H54 (cell line): ENCODE measurements at places on chromosomes 7 and 10.
A peak's percentile ranks its signal among the peaks of the same experiment; 100 is the strongest.

DNA sequence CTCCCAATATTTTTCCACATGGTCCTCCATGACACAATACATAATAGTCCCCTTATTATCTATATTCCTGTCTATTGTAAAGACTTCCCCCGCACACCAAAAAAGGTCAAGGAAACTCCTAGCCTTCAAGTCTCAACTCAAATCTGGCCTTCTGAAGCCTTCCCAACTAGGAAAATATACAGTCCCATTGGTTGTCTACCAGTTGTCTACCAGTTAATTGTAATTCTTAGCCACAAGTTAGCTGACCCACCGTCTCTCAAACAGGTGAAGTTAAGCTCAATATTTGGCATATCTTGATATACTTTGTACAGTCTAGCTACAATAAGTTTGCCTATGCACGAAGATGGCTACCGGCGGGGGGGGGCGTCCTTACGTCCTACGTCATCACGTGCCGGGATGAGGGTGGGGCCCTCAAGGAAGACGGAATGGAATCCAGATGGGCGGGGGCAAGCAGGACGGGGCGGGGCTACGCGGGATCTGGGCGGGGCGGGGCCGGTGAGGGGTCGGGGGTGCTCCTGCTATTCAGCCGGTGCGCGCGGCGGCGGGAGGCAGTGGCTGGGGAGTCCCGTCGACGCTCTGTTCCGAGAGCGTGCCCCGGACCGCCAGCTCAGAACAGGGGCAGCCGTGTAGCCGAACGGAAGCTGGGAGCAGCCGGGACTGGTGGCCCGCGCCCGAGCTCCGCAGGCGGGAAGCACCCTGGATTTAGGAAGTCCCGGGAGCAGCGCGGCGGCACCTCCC, at the start of gene AHR:
AHR (plus strand) TSS at position 551 of the 738 bp plus-strand sequence. CDS start 613 bp downstream, outside the sequence.
- no peak for DNase-seq

- DNase-seq, result no peak
Observed at GRCh38 chr10:7315906-7316305, 94.9 kb downstream of the SFMBT2 start.

DNA sequence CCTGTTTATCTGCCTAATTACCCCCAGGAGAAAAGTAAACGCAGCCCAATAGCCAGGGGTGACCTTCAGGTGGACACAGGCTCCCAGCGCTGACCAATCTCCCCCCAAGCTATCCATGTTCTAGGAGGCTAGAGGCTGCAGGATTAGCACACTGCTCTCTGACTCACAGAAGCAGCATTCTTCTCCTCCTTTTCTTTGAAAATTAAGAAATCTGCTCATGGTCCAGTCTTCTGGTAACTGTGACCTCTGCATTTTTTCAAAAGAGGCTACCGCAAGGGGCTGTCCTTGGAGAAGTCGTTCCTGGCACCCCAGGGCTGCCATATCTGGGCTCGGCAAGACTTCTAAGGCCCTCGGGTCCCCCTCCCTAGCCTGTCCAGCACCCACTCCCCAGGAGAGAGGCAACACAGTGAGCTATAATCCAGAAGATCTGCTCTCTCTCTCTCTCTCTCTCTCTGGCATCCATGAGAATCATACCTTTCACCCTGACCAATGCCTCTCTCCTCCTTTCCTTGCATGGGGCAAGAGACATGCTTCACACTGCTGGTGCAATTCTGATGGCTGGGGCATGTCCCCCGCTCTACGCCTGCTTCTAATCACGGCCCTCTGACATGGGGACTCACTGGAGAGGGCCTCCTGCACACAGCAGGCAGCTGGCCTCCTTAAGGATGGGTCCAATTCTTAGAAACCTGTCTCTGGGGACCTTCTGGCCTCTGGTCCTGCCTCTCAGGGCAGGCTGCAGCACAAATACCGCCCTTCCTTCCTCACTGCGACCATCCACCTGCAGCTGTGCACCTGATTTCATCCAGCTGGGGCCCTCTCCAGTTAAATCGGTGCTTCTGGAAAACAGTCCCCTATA, 27.3 kb downstream of the ANXA11 start:
- no peak for DNase-seq

GRCh38 chr7:139748941-139749340, 28.9 kb downstream of the HIPK2 start:
- no peak for DNase-seq

GRCh38 chr7:1767524-1767923, 97.4 kb downstream of the ELFN1 start:
- DNase-seq, result no peak

DNA sequence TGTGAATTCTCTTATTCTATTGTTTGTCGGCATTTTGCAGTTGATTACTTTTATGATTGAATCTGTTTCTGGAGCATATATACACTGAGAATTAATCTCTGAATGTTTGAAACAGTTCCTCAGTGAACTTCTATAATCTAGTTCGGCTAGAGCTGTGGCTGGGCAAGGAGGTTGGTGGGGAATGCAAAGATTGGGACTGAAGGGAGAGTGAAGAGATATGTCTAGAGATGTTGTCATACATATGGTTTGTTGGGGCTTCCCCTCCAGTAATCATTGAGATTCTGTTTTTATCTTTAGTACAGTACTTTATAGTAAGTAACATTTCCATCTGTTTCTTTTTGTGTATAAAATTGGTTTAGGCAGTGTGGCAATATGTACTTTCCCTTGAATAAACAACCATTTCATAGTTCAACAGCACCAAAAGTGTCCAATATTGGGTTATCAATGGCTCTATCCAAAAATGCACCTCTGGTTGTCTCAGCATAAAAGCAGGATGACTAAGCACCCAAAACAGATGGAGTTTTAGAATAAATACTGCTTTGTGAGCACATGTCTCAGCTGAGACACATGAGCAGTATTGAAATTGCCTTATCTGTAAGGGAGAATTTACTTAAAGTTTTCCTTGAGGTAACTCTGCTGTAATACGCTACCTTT, 36.7 kb downstream of the WAC start:
- DNase-seq, result no peak

DNA sequence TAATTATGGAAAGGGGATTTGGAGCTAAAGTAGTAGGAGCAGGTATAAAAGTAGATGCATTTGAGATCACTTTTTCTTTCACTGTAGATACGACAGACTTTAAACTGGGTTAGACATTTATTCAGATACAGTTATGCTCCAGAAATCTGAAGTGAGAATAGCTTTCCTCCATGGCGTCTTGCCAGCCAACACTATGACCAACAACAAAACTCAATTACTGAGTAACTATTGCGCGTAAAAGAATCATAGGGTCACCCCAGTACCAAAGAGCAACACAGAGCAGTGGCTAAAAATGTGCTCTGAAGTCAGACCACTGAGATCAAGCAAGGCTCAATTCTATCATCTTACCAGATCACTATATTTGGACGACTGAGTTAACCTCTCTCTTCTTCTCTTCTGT, 262.5 kb upstream of the SORCS1 start:
- no peak for DNase-seq

- DNase-seq, result no peak
Observed at GRCh38 chr10:119395280-119396007, 147.1 kb downstream of the RGS10 start.

DNA sequence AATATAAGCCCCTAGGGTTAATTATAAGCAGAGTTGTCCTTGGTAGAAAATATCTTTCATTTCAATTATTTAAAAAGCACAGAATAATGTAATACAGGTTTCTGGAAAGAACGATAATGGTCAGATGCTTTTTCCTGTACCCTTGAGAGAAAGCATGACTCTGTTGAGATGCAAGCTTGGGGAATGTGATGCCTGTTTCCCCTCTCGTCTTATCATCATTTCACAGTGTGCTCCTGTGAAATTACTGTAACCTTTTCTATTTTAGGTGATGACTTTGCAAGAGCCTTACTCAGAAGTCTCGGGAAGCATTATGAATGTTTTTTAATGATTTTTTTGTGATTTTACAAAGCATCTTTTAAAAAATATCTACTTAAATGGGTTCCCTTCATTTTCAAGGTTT, 243.0 kb downstream of the POLR1F start:
- no peak for DNase-seq

GRCh38 chr10:122149561-122150505, 121.3 kb upstream of the BTBD16 start:
- DNase-seq, result no peak

DNA sequence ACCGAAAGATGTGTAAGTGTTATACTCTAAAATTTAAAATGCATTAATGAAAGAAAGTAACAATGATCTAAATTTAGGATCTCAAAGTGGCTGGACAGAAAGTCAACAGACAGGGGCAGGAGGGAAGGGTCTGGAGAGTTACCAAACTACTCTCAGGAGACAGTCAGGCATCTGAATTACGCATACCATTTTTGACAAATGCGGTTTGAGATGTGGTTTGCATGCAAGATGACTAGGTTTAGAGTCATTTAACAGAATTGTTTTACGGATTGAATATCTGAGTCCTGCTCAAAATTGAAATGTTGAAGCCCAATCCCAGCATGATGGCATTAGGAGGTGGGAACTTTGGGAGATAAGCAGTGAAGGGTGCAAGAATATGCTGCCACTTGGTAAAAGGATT, 314.1 kb downstream of the WDR11 start:
- DNase-seq, result no peak

DNA sequence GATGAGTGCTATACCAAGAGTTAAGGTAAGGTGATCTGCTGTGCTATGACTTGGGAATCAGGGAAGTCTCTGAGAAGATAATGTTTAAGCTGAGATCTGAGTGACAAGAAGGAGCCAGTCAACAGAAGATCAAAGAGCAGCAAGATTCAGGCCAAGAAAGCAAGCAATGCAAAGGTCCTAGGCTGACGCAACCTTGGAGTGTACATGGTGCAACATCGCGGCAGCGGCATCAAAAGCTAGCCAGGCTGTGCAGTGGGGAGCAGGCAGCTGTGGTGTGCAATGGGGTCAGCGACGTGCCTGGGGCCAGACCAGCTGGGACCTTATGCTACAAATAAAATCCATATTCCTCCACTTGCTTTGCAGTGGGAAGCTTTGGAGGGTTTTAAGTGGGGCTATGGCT, 324.1 kb downstream of the LRMDA start:
- DNase-seq, result no peak

- no peak for DNase-seq
Observed at GRCh38 chr10:1608851-1609647, 128.3 kb downstream of the ADARB2 start.

GRCh38 chr7:152131981-152132494, 106.6 kb downstream of the GALNT11 start:
- DNase-seq, result no peak

GRCh38 chr10:59674215-59674836, 35.3 kb downstream of the SLC16A9 start:
- peak; percentile 37 for DNase-seq

DNA sequence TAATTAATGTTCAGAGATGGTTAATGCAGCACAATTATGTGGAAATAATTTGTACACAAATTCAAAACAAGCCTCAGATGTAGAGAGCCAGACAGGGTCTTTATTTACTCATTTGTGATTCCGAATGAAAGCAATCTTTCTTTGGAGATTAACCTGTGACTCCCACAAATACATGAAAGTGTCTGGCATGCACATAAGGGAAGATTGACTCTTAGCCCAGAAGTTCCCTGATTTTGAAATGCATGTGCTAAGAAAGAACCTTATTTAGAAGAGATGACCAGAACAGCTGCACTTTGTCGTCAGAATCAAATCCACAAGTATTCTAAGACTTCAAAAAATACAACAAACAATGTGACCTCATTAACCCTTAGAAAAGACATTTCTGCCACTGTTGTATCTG, 45.1 kb downstream of the RNLS start:
- DNase-seq, result no peak

GRCh38 chr7:37495574-37496184, 47.0 kb upstream of the ELMO1 start:
- no peak for DNase-seq

DNA sequence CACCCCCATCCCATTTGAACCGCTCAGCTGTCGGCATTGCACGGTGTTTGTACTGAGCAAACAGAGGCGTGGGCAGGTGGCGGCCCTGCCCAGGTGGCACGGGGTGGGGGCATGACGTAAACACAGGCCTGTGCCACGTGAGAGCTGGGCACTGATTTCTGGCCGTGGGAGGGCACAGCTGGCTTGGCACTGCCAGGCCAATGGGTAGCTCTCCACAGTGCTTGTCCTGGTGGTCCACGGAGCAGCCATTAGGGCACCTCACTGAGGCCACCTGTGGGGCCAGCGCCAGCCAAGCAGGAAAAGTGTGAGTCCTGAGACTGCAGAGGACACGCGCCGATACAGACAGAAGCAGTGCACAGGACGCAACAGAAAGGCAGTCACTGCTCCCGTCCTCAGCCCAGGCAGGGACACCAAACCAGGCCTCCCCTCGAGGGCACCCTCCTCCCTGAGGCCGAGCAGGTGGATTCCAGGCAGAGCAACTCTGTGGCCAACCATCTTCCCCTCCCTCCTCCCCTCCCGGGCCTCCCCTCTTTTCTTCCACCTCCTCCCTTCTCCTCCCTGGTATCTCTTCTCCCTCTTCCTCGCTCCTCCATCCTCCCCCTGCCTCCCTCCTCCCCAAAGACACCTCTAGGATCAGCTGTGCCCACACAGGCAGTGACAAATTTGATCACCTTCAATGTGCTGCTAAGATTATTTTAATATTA, 258.7 kb downstream of the ELFN1 start:
- DNase-seq, result no peak

DNA sequence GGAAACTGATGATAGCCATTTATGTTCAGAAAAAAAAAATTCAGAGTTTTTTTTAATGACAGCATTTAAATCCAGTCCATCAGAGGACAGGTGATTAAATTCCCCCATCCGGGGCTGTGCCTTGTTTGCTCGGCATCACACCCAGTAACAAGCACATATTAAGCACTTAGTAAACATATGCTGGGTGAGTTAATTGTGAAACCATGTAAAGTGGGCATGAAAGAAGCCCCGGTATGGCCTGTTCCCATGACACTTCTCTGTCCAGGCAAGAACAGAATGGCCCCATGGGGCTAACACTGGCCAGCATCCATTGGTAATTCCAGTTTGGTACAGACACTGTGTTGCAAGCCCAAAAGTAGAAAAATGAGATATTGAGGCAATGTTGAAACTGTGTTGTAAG, 220.8 kb upstream of the RNF32 start:
- no peak for DNase-seq

- DNase-seq, result no peak
Observed at GRCh38 chr10:53395449-53395848, 622.9 kb upstream of the MBL2 start.

GRCh38 chr10:77593771-77594470, 43.7 kb downstream of the KCNMA1 start:
- DNase-seq, result no peak

DNA sequence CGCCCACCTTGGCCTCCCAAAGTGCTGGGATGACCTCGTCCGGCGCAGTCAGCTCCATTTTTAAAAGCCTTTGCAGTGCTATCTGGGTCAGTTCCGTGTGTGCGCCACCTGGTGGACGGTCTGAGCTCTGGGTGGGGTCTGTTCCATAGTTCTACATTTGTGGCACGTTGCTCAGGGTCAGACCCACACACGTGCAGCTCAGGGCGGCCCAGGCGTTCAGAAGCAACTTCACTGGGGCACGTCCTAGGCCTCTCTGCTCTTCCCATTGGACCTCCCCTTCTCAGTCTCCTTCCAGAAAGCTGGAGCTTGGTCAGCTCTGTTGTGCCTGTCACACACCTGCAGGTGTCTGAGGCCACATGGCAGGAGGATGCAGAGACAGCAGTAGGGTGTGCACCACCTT, 137.9 kb downstream of the DNAJB6 start:
- peak; percentile 43 for DNase-seq
